HFF-Myc (cell line): ENCODE measurements at places on chromosomes 3 and 15.

DNA sequence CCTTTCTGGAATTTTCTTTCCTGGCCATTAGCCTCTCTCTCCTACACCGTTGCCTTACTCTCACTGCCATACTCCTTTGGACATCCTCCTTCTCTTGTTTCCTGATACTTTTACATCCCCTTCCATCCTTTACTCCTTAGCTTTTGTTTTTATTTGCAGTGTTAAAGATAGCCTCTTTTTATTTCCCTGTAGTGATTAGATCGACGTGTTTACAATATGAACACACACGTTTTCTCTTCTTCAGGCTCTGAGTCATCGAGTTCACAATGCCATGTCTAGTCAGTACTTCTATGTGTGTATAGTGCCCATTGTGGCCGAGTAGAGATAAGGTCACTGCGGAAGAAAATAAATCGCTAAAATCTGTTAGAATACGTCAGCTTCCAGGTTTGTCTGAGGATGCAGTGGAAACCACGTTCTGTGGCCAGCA is 208.5 kb downstream of the LPP start:
- peak; percentile 66 for DNase-seq

DNA sequence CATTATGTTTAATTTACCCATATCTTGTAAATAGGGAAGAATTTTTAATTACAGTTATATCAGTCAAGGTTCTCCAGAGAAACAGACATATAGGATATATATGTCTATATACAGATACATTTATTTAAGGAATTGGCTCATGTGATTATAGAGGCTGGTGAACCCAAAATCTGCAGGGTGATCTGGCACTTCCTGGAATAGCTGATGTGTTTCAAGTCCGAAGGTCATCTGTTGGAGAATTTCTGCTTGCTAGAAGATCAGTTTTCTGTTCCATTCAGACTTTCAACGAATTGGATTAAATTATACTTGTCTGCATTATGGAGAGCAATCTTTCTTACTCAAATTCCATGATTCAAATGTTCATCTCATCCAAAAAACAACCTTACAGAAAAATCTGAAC is 694.6 kb upstream of the DPPA4 start:
- DNase-seq = no peak

DNA sequence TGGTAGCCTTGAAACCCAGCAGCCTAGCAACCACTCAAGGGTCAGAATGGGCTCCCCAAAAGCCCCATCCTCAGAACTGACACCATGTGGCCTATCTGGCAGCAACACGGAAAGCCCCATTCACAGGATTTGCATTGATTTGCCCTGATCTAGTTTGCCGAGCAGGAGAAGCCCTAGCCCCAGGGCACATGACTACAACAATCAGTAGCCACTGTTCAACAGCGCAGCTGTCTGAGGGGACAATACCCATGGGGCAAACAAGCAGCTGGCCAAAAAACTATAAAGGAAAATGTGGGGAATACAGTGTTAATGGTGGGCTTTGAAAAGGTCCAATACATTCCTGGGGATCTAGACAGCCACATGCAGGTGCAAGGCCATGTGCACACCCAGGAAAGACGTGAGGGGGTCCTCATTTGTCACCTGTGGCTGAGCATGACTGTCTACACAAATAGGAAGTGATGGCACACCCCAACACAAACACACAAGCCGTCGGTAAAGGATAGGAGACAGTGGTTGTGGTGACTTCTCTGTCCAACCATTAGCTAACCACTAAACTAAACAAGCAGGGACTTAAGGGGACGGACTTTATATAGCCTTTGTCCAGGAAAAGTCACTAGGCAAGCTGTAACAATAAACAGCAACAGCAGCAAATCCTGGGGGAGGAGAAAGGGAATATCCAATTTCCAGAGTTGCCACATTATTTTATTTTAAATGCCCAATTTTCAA is 113.7 kb downstream of the LRIG1 start:
- no peak for DNase-seq

- no peak for DNase-seq
Measured at GRCh38 chr3:66463730-66464511, 36.9 kb downstream of the LRIG1 start.

DNA sequence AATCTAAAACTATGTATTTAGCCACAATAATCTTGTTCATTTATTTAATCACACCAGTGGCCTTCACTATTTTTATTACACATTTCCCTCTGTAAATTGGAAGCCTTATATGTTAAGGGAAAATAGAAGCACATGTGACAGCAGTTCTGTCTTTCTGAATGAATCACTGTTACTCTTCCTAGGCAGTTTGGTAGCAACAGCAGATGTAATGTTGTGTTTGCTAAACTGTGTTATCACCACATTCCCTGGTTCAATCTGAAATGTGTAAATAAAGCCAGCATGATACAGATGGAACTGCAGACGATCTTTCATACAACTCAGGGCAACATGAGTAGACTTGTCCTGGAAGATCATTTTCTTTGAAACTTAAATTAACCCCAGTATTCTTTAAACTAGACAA is 220.1 kb downstream of the MCTP2 start:
- no peak for DNase-seq

DNA sequence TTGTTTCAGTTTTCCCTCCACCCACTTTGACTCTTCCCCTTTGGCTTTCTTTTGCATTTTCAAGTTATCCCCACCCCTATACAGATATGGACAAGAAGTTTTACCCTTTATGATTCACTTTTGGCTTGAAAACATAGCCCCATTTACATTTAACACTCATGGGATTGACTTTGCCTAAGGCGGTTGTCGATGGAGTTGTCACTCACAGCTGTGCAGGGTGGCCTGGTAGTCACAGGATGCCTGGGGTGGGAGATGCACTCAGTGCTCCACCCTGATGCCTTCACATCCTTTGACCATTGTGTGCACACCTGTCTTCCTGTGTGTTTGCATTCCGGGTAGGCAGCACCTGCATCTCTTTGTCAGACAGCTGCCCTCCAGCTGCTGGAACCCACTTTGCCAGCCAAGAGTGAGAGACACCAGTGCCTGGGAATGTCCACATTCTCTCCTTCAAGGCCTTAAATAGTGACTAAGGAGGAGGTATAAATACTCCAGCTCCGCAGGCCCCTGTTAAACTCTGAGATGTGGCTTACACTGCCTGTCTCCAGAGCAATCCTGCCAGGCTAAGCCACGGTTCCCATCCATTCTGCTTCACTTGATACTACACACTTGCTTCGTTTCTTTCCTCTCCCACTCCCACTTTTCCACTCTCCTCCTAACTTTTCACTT is 191.5 kb upstream of the SLC24A5 start:
- DNase-seq = no peak

DNA sequence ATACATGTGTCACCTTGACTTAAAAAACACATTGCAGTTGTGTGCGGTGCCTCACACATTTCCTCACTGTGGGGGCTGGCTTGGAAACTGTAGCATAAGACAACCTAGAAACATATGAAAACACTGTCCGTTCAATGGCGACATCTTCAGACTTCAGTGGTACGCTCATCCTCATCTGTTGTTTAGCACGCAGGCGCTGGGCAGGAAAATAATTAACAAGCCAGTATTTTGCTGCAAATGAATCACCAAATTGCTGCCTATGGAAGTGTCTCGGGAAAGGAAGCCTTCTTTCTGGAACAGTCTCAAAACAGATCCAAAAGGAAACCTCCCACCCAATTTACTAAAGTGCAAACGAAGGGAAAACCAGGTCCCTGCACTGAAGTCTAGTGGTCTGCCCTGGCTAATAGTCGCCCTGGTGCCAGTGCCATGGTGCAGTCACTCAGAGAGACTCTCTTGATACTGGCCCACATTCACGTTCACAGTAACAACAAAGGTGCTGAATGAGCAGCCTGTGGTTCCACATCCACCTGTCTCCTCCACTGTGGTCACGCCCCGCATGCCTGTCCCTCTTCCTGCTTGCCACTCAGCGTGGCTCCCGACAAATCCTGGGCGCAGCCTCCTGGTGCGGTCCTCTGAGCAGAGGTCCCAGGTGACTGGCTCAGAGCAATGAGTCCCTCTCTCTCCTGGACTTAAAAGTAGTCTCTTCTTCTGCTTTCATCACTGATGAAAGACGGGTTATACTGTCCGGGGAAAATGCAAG is 35.6 kb upstream of the MUC13 start:
- DNase-seq = no peak

DNA sequence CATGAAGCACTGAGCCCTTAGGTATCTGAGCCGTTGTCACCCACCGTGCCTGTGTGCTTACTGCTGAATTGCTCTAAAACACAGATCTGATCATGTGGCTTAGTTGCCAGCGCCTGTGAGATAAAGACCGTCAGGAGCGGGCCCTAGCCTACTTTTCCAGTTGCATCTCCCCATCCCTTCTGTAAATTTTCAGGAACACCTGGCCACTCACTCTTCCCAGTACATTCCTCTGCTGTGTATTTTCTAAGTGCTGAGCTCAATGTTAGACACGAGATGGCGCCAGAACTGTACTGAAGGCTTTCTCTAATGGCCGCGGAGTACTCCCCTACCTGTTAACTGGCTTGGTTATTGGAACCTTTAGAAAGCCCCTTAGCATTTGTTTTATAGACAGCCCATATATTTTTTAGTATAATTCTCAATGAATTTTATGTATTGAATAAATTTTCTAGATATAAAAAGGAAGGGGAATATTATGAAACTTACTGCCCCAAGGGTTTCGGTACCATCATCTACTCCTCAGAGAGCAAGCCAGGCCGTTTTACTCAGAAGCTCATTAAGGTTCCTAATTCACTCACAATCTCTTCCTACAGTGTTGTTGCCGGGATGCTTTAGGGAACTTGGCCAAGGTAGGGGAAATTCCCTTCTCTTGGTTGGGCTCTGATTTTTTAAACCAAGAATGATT is 16.7 kb upstream of the WNT7A start:
- peak; percentile 50 for DNase-seq

- no peak for DNase-seq
Measured at GRCh38 chr3:79140708-79141107, 627.1 kb downstream of the ROBO1 start.

- no peak for DNase-seq
Measured at GRCh38 chr3:141505166-141505565, 18.3 kb downstream of the RASA2 start.

- DNase-seq = peak; percentile 81
Measured at GRCh38 chr15:38843736-38844590, 279.3 kb upstream of the RASGRP1 start.

DNA sequence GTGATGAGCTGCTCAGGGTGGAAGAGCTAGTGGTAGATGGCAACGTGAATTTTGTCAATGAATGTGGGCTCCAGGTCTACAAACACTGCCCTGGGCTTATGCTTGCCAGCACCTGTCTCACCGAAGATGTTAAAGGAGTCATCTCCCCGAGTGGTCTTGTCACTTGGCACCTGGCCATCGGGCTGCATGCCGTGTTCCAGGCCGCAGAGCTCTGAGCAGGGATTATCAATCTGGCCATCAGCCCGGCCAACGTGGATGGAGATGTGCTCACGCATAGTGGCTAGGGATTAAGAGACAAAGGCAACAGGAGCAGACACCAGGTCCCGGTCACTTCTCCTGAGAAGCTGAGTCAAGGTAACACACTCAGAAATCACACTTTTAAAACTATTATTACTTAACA is 54.8 kb upstream of the ACTC1 start:
- DNase-seq = no peak

- no peak for DNase-seq
Measured at GRCh38 chr15:40891810-40892446, 2.3 kb upstream of the VPS18 start.

DNA sequence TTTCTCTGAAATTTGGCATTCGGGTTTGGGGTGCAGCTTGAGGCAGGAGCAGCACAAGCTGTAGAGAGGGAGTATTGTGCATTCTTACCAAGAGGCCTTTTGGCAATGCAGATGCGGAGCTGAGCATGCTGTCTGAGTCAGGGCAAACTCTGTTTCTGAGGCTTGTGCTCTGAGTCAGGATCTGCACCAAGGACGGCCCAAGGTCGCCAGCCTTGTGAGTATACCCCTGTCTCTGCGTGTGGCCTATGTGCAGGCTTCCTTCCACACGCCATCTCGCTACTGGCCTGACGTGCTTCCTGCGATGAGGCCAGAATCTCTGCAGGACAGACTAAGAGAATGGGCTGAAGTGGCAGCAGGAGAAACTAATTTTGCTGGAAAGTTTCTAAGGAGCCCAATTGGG is 83.8 kb upstream of the ROPN1 start:
- DNase-seq = no peak

GRCh38 chr3:101996832-101997231 is 147.5 kb downstream of the NFKBIZ start:
- no peak for DNase-seq

DNA sequence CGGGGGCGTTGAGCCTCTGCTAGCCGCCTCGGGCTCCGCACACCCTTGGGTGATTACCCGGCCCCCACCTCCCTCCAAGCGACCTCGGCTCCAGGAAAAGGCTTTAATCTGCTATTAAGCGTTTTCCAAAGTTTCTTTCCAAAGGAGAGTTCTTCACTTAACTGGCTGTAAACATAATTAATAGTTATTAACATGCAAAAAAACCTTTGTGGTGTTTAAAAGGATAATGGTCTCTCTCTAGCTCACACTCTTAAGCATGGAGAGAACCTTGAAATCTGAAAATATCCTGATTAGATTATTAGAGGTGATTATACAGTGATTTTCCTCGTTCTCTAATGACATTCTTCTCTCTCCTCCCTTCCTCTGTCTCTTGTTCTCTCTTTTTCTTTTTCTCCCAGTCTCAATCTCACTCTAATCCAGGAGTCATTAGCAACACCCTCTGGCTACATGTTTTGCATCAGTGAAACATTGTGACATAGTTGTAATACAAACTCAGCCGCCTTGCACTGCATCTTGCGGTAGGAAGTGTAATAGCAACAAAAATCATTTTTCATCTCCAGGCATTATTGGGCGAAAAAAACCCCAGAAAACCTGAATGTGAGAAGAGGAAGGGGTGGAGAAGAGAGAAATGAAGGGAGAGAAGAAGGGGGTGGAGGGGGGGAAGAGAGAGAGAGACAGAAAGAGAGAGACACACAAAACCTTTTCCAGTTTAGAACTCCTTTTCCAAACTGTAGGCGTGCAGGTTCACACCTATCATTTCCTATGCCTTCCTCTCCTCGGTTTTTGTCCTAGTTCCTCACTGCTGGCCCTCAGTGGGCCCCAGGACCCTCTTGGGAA is 24.4 kb downstream of the NR2F2 start:
- DNase-seq = no peak

GRCh38 chr3:5488771-5489170 is 301.3 kb downstream of the EDEM1 start:
- no peak for DNase-seq

DNA sequence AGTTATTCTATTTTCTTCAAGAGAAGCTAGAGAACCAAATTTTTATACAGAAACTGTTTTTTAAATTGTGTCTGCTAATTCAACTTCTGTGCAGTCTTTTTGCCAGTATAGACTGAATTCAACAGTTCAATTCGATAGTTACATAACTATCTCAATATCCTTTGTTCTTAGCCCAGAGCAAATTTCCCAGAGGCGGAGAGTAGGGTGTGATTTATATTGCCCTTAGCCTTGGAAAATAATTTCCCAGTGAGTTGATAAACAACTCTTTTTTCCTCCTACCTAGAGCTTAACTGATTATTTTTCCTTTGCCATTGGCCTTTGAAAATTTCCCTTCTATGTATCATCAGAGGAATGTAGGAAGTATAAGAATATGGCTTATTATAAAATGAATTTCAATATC is 420.5 kb downstream of the NSUN3 start:
- no peak for DNase-seq

GRCh38 chr3:60140160-60140559 is 1090.3 kb upstream of the CFAP20DC start:
- DNase-seq = no peak

GRCh38 chr3:118272991-118273390 is 761.7 kb downstream of the IGSF11 start:
- no peak for DNase-seq

- no peak for DNase-seq
Measured at GRCh38 chr3:5267252-5267651, 79.7 kb downstream of the EDEM1 start.

GRCh38 chr3:18189282-18190050 is 235.7 kb downstream of the SATB1 start:
- DNase-seq = peak; percentile 14
